Activated CD4-positive, alpha-beta T cell treated with anti-CD3 and anti-CD28 coated beads, Interleukin-2, amount 50 U/mL, for 4 hours (primary cell): ENCODE measurements at places on chromosomes 2 and 18.

DNA sequence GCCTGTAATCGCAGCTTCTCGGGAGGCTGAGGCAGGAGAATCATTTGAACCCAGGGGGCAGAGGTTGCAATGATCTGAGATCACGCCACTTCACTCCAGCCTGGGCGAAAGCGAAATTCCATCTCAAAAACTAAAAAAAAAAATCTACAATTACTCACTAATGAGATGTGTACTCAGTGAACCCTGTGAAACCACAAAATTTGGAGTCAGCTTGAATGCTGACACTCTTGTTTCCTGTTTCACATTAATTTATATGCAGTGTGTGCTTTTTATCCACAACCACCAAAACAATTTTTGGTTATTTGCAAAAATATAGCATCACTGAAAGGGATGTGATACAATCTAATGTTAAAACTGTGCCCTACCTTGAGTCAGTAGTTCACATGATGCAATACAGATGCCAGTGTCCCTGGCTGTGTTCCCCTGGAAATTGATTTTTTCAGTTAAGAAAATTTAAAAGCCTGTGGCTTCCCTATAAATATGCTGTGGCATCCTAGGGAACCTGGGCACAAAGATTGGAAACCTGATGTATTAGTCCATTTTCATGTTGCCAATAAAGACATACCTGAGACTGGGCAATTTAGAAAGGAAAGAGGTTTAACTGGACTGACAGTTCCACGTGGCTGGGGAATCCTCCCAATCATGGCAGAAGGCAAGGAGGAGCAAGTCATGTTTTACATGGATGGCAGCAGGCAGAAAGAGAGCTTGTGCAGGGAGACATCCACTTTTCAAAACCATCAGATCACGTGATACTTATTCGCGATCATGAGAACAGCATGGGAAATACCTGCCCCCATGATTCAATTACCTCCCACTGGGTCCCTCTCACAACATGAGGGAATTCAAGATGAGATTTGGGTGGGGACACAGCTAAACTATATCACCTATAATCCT, 337.5 kb upstream of the NT5C1B start:
- DNase-seq: no peak

DNA sequence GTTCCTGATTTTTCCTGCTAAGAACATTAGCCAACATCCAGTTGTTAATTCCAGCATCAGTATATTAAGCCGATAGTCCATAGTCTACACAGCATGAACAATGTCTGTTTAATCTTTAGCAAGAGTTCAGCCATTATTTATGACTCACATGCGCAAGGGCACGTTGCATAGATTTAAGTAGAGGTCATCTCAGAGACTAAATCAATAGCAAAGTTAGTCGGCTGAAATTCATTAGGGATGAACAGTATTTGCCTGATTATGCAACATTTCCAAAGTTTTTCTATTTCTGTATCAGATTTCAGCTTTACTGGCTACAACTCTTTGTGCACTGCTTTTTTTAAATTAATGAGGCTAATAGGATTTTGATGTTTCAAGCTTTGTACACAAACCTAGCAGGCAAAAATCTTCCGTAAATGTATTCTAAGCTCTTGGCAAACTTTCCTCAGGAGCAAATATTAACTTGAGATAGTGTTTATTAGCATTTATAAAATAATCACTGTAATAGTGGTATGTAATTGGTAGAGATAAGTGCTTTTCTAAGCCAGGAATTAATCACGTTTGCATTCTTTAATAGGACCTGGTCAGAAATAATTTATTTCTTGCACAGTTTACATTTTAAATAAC, 578.7 kb upstream of the ID2 start:
- DNase-seq: no peak

GRCh38 chr18:68438536-68438935, 276.4 kb downstream of the TMX3 start:
- DNase-seq: no peak

DNA sequence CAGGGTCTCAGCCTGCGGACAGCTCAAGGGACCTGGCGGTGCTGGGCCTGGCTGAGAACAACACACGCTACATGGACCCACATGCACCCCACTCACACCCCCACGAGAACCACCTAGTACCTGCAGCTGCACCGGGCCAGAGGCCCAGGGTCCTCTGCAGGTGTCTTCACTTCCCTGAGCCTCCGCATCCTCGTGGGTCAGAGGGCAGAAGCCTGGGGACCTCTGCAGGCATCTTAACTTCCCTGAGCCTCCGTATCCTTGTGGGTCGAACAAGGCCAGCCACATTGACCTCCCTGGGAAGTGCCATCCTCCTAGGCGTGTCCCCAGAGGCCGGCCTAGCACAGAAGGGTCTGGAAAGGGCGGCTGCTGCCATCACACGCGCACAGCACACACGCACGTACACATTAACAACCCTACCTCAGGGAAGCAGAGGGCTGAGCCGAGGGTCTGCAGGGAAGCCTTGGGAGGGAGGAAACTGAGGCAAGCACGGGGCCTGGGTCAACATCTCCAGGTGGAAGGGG, 62.5 kb upstream of the HPCAL1 start:
- DNase-seq: no peak

GRCh38 chr18:31671951-31672350, 12.4 kb downstream of the B4GALT6 start:
- DNase-seq: no peak

- no peak for DNase-seq
Measured at GRCh38 chr2:147614471-147614870, 230.4 kb upstream of the ACVR2A start.
